NCI-H2081 treated with DMSO at 0.1 percent for 48 hours (cell line): ENCODE measurements at places on chromosomes 5 and 9.

GRCh38 chr9:137506702-137507171 is 43.5 kb downstream of the PNPLA7 start:
- DNase-seq, result no peak

- DNase-seq, result no peak
Measured at GRCh38 chr5:173327948-173328843, at the start of gene STC2. Gene STC2 (minus strand): TSS chr5:173328414. CDS start chr5:173328193, 221 bp downstream.

DNA sequence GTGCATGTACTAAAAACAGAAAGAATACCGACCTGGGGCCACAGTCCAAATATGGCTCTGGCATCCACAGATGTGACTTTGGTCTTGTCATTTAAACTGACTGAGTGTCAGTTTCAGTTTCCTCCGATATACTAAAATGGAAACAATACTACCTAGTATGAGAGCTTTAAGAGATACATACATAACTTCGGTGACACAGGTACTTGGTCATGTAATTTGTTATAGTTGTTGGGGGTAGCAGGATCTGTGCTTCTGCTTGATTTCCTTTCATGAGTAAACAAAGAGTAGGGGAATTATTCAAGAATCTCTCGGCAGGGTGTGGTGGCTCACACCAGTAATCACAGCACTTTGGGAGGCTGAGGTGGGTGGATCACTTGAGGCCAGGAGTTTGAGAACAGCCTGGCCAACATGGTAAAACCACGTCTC is 32.1 kb downstream of the MTMR12 start:
- no peak for DNase-seq

- no peak for DNase-seq
Measured at GRCh38 chr5:139552893-139553575, 8.1 kb upstream of the UBE2D2 start.

DNA sequence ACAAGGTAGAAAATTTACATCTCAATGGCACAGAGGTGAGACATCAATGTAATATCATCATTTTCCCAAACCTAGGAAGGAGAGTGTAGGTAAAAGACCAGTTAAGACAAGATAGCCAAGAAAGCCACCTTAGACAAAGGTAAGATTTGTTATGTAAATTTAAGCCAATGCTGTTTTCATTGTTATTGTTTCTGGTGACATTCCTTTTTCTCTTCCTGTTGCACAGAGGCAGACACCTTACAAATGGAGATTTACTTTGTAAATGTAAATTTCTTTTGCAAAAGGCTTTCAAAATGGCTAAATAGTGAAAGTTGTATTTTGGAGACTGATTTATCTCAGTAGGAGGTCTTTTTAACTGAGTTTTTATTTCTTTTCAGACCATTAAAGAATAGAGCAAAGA is 159.1 kb downstream of the YIPF5 start:
- DNase-seq, result no peak

DNA sequence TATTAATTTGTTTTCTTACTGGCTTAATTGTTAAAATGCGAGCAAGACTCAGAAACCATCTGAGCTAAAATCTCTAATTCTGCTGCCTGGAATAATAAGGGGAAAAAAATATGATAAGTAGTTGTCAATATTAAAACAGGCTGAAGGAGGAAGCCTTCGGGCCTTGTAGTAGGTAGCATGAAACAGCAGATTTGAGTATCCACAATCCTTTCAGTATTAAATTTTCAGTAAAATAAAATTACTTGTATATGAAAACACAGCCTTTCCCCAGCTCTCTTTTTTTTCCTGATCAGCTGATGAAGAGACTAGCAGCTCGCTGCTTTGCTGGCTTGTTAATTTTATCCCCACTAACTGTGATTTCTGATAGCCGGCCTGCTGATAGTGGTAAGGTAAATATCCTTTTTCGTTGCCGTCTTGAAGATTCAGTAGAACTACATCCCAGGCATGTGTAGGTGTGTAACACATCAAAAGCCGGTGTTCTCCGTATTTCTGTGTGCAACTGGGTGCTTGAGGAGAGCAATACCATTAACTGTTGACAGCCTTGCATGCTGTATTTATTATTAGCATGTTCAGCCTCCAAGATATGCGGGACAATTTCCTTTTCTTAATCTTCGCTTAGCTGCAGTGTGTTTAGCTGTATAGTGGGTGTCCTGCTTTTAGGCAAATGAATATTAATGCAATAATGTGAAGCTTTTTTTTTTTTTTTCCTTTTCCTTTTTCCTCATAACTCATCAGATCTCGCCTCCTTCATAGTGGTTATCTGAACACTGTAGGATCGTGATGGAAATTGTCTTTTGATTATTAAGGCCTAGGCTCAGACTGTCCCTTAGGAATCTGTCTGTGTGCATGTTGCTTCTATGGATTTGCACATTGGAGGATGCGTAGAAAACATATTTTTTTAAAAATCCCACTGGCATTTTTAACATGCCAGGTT is 144.6 kb downstream of the SMARCA2 start:
- DNase-seq, result peak; percentile 35

DNA sequence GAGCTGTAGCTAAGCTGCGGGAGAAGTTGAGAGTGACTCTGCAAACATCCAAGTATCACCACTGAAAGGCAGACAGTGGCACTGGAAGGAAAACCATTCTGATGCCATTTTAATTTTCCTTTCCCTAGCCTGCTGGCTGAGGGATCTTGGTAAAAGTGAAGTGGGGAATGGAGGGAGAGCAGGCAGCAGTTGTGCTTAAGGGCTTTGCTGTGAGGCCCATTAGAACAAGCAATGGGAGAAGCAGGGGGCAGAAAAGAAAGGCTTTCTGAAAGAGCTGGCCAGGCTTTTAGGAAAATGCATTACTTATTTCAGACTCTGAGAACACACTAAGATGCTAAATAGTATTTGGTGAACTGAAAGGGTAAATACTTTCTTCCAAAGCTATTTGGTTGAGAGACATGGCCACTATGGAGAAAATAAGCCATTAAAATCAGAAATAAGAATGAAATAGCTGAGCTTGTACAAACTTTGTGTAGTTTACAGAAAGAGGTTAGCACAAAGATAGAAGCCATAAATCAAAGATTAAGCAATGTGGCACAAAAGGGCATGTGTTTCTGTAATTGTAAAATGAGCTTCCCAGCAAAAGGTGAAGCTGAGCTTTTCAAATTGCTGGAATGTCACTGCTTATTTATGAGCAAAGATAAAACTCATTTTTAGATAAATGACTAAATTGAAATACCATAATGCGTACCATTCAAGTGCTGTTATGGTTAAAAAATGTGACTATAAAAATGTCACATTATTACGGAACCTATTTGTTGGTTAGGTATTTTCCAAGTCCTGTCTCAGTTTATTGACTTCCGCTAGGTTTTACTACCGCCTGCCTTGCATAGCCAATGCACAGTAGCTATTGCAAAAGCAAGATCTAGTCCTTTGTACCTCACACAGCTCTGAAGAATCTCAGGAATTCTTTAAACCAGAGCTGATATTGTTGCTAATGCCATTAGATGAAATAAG is 20.8 kb downstream of the SNCAIP start:
- DNase-seq, result no peak

- DNase-seq, result no peak
Measured at GRCh38 chr9:6955251-6955921, 197.6 kb downstream of the KDM4C start.

GRCh38 chr5:167764641-167765289 is 526.7 kb upstream of the WWC1 start:
- DNase-seq, result no peak

DNA sequence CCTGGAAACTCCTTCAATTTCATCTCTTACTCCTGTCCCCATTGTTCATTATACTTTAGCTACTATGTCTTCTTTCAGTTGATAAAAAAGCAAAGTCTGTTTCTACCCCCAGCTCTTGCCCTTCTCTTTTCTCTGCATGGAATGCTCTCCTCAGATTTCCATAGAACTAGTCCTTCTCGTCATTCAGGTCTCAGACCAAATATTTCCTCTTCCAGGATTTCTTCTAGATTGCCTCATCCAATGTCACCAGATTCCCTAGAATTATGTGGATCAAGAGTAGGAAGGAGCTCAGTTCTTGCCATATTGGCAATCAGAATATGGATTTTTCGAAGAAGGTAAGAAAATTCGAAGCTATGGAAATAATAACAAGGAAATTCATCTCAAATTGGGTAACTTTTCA is 176.1 kb downstream of the GABRG2 start:
- no peak for DNase-seq

DNA sequence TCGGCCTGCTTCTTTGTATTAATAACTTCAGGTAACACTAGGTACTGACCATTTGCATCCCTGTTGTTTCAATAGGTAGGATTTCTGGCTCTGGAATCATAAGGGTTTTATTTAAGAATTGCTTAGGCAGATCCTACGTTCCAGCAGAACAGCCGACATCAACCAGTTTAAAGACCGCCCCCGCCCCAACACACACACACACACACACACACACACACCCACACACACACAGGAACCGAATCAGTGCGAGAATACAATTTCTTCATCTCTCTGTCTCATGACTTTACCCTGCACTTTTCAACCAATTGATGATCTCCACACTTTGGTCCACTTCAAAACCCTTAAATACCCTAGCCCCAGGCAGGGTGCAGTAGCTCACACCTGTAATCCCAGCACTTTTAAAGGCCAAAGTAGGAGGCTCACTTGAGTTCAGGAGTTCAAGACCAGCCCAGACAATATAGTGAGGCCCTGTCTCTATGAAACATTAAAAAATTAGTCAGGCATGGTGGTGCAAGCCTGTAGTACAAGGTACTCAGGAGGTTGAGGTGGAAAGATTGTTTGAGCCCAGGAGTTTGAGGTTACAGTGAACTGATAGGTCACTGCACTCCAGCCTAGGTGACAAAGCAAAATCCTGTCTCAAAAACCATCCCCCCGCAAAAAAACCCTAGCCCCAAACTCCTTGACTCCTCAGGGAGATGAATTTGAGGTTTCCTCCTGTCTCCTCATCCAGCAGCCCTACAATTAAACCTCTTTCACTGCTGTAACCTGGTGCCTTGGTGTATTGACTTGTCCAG is 2.7 kb upstream of the MTMR12 start:
- no peak for DNase-seq

GRCh38 chr9:121386442-121387175 is 16.6 kb upstream of the STOM start:
- no peak for DNase-seq

DNA sequence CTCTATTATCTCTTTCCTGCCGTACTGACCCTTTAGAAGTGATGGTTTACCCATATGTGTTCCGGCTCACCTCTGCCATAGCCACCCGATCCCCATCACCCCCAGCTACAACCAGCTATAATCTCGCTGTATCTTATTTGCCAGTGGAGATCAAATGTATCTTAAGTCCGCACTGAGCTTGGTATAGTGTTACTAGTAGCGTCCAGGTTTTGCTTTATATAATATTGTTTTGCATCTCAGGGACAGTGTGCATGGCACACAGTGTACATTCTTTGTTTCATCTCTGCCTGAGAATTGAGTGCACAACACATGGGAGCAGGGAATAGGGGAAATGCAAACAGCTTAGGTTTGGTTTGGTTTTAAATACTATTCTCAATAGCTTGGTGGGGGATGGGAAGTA is 135.8 kb upstream of the SNX2 start:
- no peak for DNase-seq

DNA sequence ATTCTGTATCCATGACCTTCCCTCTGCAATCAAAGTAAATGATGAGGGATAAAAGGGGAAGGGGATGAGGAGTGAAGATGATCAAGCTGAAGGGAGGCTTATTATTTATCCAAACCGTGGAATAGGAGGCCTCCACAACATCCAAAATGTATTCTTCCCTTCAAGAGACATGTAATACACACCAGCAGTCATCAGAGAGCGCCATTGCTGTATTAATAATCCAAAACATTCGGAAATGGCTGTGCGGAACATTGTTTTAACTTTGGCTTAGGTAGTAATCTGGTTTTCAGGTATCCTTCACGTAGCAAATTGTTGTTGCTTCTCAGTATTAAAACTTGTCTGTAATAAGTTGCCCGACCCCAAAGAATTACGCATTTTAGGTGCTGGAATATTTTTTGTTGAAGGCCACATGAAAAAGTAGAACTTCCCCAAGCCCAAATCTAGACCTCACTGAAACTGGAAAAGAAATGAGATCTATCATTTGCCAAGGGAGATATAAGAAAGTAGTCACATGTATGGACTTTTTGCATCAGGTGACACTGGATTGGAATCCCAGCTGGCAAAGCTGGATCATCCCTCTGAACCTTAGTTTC is 2.6 kb upstream of the BOD1 start:
- DNase-seq, result peak; percentile 36

- DNase-seq, result no peak
Measured at GRCh38 chr5:107321906-107322305, 348.8 kb downstream of the EFNA5 start.

- DNase-seq, result no peak
Measured at GRCh38 chr5:168740811-168741213, 161.6 kb upstream of the PANK3 start.

GRCh38 chr5:175387144-175387543 is 56.8 kb downstream of the DRD1 start:
- DNase-seq, result no peak

- no peak for DNase-seq
Measured at GRCh38 chr9:133787754-133788025, 49.5 kb upstream of the SARDH start.

DNA sequence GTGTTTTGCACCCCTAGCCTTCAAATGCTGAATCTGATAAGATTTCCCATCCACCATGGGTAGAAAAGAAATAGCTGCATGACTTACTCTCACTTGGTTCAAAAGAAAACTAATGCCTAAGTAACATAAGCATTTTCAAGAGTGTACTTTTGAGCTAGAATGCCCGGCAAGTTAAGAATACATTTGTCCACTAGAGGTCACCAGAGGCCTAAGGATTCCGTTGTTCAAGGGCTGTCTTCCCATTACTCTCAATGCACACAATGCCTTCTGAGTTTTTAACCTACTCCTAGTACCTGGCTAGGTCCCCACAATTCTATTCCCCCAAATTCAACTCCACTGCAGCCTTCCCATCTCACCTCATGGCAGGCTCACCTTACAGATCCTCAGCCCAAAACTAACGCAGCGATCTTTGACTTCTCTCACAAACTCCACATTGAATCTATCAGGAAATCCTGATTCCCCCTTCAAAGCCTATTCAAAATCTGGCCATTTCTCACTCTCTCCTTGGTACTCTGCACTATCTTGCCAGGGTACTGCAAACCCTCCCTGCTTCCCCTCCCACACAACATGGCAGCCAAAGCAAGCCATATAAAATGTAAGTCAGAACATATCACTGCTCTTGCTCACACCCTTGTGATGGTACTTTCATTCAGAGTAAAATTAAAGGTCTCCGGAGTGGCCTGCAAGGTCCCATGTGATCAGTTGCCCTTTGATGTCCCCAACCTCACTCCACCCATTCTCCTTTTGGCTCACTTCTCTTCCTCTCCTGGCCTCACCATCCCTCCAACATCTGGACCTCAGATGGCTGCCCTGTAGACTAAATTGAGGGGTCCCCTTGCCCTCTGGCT is 13.4 kb downstream of the OXCT1 start:
- DNase-seq, result peak; percentile 46

- no peak for DNase-seq
Measured at GRCh38 chr5:149811453-149811852, 81.3 kb downstream of the PPARGC1B start.

GRCh38 chr9:83544002-83544698 is 5.9 kb upstream of the FRMD3 start:
- DNase-seq, result peak; percentile 67

GRCh38 chr9:121107881-121108280 is 33.1 kb downstream of the CNTRL start:
- no peak for DNase-seq
